Activated naive CD8-positive, alpha-beta T cell treated with anti-CD3 and anti-CD28 coated beads, Interleukin-2, amount 10 ng/mL, durations not matched to agents 7 days and 5 days (primary cell): ENCODE measurements at places on chromosomes 7 and 10. TPM values are rescaled to one million over a fixed set of nuclear protein-coding genes. Genes with fewer than 3 reads are reported as not detected.

DNA sequence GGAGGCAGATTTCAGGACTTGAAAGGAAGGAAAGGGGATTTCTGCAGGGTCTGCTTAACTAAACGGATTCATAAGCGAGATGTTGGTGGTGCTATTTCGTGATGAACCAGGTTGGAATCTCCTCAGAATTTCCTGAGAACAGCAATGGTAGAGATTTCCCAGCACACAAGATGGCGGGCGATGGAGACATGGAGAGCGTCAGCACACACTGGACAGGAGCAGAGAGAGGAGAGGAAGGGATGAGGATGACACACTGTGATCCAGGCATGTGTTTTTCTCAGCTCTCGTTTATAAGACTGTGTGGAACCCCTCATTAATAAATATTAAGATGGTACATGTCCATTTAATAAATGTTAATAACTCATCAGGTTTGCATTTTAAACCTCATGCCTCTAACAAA is 43.9 kb upstream of the LYZL1 start:
- no peak for DNase-seq

BTBD16 gene
- not detected for total RNA-seq

SORCS1 gene
- total RNA-seq = not detected

DNA sequence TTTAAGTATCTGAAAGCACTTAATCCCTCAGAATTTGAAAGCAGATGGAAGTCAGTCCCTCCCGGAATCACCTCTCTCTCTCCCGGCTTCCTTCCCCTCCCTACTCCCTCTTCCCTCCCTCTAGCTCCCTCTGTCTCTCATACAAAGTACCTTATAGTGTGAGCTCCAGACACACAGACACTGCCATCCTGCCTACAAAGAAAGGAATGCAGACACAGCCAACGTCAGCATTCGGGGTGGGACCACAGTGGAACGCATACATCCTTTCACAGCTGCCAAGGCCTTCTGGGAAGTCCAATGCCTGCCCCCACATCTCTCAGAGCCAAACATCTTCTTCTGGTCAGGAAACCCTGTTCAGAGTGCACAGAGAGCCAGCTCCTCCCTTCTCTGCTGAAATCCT is 9.3 kb downstream of the NOD1 start:
- no peak for DNase-seq

- DNase-seq = no peak
Measured at GRCh38 chr7:23020742-23021401, 6.9 kb upstream of the HYCC1 start.

DNA sequence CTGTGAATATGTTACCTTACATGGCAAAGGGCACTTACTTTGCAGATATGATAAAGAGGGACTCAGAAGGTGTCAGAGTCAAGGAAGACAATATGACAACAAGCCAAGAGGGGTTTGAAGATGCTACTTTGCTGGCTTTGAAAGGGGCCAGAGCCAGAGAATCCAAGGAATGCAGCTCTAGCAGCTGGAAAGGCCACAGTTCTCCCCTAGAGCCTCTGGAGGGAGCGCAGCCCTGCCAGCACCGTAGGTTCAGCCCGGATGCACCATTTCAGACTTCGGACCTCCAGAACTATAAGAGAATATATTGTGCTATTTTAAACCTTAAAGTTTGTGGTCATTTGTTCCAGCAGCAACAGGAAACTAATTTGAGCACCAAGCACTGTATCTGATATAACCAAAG is 32.9 kb upstream of the WDR11 start:
- DNase-seq = no peak

DNA sequence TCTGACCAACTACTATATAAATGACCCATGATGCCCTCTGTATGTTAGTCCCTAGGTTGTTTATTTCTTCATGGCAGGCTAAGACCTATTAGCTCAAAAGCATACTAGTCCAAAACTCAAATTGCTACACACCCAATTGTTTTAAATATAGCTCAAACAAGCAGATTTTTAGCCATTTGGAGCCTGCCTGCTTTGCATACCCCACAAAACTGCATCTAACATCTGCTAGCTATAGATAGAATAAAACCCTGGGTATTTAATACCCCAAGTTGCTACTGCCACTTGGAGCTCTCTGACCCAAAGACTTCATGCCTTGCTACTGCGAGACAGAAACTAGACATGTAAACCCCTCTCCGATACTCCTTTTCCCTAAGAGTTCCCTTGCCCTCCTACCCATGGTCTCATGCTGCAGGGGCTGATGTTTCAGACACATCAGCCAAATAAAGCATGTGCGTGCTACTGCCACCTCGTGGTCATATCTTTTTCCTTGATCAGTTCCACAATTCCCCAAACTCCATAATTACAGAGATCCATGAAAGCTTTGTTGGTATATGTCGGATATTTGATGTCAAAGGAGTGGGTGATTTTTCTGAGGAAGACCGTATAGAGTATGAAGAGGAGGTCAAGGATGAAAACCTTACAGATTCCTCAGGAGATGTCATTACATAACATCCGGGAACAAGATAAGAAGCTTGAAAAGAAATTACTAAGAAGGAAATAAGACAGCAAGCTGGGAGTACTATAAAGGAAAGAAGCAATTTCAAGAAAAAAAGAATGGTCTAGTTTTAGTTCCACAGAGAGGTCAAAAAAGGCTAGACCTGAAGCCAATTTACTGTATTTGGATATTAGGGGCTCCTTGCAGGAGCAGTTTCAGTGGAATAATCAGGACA is 386.6 kb downstream of the SH2D4B start:
- no peak for DNase-seq

FRMPD2 gene
- total RNA-seq = not detected

GRCh38 chr7:16758631-16759611 is 5.4 kb downstream of the TSPAN13 start:
- DNase-seq = no peak
